ENCODE measurements at places on chromosomes 7 and 10.

- no peak for DNase-seq
Observed at GRCh38 chr10:122282909-122283308, 11.8 kb downstream of the BTBD16 start.

GRCh38 chr7:40072268-40072667 lies 62.2 kb downstream of the MPLKIP start:
- DNase-seq, result no peak

DNA sequence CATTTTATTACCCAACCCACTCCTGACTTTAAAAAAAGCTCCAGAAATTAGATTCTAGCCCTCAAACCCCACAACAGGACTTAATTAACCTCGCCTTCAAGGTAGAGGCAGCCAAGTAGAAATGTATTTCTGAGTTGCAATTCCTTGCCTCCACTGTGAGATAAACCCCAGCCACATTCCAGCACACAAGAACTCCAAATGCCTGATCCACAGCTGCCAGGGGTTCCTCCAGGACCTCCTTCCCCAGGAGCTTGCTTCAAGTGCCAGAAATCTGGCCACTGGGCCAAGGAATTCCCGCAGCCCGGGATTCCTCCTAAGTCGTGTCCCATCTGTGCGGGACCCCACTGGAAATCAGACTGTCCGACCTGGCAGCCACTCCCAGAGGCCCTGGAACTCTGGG lies 25.9 kb upstream of the ARL4A start:
- DNase-seq, result no peak

DNA sequence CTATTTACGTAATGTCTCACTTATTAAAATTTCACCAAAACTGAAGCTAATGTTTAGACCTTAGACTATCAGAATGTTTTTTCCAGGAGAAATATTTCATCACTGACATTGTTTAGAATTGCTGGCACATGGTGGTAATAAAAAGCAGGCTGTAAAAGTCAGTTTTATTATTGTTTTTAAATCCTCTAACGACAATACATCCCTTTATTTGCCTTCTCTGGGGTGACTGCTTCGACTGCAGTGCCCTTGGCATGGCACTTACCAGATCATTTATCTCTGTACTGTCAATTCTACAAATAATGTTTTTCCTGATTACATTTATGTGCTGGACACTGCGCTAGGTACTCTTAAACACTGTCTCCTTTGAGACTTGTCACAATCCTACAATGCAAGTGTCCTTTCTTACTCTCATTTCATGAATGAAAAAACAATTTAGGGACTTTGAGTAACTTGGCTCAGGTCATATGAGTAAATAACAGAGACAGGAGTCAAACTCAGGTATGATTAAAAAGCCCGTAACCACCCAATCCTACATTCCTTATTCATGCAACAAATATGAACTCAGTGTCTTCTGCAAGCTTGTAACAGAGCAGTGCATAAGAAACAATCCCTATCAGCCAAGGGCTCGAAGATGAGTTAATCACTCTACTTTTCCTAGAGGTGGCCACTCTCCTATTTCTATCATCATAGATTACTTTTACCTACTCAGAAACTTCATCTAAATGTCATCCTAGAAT lies 5.6 kb upstream of the ING3 start:
- DNase-seq, result no peak

GRCh38 chr10:21935439-21936023 lies 68.0 kb downstream of the DNAJC1 start:
- no peak for DNase-seq

GRCh38 chr10:29881336-29881771 lies 178.0 kb downstream of the JCAD start:
- DNase-seq, result no peak

DNA sequence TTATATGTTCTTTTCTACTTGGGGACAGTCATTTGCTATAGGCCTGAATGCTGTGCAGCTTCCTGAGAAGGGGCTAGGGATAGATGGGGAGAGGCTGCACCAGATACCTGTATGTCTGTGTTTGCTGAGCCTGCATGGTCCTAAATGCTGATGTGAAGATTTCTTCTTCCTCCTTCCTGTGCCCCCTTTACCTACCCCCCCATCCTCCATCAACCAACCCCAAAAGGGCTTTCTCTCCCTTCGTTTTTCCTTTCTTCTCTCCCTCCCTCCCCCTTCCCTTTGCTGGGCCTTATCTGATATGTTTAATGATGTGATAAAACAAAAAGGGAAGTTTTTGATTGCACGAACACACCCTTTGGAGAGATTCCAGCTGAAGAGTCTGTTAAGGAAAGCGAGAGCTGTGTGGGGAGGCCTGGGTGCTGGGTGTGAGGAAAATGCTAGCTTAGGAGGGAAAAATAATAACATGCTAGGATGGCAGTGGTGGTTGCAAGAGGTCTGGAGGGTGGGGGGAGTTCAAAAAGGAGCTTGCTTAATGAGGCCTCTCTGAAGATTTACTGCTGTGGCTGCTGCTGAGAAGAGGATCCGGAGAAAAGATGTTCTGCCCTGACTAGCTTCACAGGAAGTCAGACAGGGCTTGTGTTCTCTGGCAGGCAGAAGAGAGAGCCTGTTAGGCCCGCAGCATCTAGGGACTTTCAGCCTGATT lies 101.8 kb downstream of the SAMD9 start:
- DNase-seq, result peak; percentile 1

- DNase-seq, result no peak
Observed at GRCh38 chr10:14365266-14365665, 34.5 kb upstream of the FRMD4A start.

- DNase-seq, result no peak
Observed at GRCh38 chr7:36736090-36736898, 12.0 kb upstream of the AOAH start.

DNA sequence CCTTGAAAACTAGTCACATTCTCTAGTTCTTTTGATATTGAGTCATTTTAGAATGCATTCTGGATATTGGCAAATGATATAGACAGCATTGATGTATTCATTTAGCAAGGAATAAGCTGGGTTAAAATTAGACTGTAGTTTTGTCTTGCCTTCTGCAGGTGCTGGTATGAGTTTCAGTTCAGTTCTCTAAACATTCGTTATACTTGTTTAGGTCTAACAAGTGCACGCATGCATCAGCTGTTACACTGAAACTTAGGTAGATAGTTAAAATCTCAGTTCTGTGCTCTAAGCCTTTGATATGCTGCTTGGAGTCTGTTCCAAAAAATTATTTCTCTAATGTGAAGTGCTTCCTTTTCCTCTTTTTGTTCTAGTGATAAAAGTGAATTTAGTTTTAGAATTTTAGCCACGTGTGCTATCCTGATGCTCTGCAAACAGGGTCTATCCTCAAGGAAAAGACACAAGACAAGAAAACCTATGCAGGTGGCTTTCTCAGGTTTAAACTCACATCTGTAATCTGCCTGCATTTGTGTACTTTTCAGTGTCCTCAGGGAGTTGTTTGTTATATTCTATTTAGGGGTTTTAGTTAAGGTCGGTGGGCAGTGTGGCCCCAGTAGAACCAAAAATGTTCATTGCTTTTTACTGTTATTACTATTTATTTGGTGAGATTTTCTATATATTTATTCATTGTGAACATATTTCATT lies 409.0 kb downstream of the CDC14C start:
- DNase-seq, result no peak

DNA sequence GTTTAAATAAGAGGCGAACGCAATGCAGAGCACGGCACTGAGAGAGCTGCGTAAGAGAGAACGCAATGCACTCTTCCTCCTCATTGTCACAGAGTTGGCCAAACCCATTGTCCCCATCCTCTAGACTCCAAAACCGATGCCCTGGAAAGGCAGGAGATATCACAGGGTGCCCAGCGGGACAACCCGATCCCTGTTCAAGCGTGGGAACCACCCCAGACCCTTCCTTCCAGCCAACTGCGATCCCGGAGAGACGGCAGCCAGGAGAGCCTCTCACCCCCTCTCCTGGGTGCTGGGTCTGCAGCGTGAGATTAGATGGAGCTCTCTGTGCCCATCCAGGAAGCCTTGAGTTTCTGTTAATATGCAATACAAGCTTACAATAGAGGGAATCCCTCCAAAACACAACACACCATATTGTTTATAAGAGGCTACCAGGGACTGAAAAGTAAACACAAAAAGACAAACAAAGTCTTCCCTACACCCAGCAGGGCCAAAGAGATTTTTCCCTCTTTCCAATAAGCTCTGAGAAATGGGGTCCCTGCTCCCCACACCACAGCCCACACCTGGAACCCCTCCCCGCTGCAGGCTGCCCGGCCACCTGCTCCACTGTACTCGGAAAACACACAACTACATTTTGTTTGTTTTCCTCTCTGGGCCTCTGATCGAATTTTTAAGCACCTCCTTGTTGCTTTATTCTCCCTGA lies 187.6 kb downstream of the ADARB2 start:
- DNase-seq, result no peak

- DNase-seq, result no peak
Observed at GRCh38 chr7:129843365-129843898, 109.3 kb downstream of the UBE2H start.

DNA sequence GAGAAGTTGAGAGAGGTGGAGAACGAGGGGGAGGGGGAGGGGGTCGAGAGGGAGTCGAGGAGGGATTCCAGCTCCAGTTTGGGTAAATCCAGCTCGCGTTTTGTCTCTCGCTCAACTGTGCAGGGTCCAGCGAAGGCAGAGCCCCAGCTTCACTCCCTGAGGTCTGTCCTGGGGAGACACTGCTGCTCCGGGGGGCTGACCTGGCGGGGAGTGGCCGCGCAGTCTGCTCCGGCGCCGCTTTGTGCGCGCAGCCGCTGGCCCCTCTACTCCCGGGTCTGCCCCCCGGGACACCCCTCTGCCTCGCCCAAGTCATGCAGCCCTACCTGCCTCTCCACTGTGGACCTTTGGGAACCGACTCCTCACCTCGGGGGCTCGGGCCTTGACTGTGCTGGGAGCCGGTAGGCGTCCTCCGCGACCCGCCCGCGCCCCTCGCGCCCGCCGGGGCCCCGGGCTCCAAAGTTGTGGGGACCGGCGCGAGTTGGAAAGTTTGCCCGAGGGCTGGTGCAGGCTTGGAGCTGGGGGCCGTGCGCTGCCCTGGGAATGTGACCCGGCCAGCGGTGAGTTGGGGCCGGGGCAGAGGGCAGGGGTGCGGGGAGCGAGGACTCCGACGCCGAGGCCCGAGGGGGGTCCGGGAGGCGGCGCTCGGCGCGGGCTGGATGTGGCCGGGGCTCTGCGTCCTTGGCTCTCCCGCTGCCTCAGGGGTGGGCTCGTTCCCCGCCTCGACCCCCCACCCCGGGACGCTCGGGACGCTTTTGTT lies at the start of gene TET1:
TSS of gene TET1 (plus strand) at position 152 of the 757 bp plus-strand sequence. CDS start 12,002 bp downstream, outside the sequence.
- no peak for DNase-seq

DNA sequence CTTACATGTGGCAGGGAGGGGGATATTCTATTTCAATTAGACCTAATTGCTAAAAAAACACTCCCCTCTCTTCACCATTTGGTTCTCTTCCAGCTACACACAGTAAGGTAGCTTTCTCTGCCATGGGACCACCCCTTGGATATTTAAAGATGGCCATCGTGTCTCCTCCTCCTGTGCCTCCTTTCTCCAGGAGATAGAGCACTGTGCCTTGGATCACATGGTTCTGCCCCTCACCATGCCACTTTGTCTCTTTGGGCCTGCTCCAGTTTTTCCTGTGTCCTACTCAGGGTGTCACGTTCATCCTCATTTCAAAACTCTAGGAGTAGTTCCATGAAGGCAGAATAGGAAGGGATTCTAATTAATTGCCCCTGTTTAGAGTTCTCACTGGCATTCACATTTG lies 1060.2 kb downstream of the KCNMA1 start:
- DNase-seq, result no peak

GRCh38 chr10:47053081-47053798 lies 142.0 kb downstream of the PTPN20 start:
- DNase-seq, result no peak

GRCh38 chr7:96021568-96021967 lies 249.2 kb downstream of the DYNC1I1 start:
- no peak for DNase-seq

- DNase-seq, result no peak
Observed at GRCh38 chr10:71675295-71675970, 44.1 kb downstream of the C10orf105 start.

DNA sequence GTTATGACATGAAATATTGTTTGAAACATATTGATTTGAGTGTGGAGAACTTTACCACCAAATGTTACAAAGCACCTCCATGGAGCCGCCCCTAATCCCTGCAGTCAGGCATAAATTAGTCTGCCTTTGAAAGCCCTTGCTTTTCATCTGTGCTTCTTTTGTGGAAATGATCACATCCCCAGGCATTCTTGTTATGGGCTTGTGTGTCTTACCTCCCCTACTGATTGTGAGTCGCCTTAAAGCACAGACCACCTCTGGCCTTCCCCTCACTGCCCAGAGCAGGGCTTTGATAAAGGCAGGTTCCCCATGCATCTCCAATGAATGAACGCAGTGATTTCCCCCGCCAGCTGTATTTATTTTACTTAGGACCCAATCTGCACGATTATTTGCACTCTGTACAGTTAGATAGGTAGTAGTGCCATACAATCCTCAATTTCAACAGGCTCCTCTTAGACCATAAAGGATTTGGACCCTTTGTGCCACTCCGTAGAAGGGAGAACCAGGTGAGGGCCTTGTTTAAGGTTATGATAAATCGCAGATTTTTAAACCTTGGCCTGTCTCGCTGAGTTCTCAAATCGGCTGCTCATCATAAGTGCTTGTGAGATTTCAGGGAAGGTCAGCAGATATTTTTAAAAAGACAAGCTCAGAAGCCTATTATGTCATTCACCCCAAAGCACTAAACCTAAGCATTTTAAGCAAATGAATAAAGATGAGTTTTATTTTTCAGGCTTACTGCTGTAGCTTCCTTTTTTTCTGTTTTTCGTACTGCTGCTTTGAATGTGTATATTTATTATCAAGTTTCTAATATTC lies 107.8 kb downstream of the CUBN start:
- DNase-seq, result no peak

DNA sequence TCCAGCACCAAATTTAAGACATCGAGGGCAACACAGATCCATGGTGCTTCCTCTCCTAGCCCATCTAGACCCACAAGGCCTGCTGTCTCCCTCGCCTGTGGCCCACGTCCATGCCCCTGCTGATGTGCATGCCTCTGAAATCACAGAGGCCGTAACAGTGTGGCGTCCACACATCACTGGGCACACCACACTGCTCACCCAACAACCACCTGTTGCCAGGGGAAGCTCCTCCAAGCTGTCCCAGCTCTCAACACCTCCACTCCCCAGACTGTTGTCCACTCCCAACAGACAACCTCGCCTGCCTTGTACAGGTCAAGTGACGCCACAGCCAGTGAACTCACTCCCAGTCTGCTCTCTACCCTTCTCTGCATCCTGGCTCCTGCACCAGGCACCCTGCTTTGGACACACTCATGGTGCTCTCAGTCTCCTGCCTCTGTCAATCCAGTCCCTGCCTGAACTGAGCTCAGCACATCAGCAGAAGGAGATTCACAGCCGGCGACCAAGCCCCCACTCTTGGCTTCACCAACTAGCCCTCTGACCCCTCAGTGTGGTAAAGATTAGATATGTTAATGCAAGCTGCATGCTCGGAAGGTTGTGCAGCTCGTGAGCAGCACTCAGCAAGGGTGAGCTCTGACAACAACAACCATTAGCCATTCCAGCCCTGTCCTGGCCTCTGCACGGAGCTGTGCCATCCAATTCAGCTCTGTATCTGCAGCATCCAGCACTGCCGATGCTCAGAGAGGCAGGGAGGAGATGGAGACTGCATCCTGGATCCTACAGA lies 197.0 kb downstream of the TNS3 start:
- no peak for DNase-seq
